ENCODE measurements at places on chromosomes 4 and X.

DNA sequence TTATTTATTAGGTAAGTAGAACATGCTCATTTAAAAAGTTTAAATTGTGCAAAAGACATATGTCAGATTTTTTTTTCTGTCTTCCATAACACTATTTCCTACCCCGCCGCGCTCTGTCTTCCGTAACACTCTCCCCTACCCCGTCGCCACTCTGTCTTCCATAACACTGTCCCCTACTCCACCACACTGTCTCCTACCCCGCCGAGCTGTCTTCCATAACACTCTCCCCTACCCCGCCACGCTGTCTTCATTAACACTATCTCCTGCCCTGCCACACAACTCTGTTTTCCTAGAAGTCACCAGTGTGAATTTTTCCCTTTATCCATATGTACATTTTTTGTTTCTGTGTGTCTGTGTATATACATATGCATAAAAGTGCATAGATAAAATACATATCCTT, 4.4 kb downstream of the MSMO1 start:
- DNase-seq, result no peak

GRCh38 chrX:68997511-68997910, 167.7 kb downstream of the PJA1 start:
- DNase-seq, result no peak

- no peak for DNase-seq
Measured at GRCh38 chrX:39903937-39904336, 193.8 kb downstream of the BCOR start.

- peak; percentile 70 for DNase-seq
Measured at GRCh38 chr4:1579001-1579900, 104.9 kb downstream of the FAM53A start.

DNA sequence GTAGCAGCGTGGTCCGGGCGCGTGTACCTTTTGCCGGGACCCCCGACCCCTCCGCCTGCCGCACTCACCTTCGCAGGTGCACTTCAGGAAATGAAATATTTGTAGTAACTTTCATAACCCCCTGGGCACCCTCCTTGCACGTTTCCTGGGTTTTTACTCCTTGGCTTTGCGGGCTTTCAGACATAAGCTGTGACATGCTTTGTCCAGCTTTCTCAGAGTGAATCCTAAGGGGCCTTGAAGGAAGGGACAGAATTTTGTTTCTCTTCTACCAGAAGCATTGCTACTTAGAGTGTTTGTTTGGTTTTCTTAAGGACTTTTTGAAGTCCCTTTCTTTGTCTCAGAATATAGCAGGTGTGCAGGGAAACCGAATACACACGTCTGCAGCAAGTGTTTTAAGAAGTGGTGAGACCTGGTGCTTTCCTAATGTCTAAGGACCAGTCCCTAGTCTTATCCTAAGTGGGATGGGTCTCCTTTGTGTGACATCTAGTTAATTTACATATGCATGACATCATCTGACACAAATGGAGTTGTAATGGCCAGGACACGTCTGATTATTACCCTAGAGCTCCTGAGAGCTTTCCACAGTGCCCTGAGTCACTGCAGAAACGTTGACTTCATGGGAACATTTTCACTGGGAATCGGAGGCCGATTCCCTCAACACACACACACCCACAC, 1.3 kb downstream of the FAM149A start:
- no peak for DNase-seq

- DNase-seq, result no peak
Measured at GRCh38 chrX:9160698-9161329, 126.9 kb upstream of the FAM9B start.

DNA sequence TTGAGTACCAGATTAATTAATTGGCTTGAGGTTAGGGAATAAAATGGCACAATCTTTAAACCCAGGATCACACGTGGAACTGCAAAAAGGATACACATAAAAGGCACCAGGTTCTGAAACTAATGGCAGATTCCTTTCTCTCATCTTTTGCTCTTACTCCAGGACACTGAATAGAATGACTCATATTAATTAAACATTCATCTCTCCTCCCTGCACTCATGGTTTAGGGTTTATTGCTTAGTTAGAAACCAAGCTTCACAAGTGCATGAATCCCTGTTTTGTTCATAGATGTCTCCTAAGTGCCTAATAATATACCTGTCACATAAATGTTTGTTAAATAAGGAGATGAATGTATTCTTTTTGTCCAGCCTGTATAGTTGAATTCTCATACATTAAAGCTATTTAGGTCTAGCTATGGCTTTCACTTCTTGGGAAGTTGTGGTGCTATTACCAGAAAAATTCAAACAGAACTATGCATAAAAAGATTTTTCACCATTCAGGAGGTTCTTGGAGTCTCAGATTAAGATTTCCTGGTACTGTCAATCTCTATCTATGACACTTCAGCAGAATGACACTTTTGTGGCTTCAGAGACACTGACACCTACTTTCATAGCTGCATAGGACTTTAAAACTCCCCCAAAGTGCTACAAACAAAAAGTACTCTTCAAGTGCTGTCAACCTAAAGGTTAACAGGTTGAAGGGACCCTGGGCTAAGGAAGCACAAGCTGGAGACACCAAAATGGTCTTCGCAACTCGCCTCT, 7.4 kb downstream of the CORIN start:
- DNase-seq, result no peak

GRCh38 chrX:137363559-137363958, 202.4 kb upstream of the ZIC3 start:
- no peak for DNase-seq

GRCh38 chrX:78019586-78020483, 50.4 kb upstream of the PGAM4 start:
- no peak for DNase-seq

GRCh38 chrX:70089604-70090297, 27.5 kb downstream of the OTUD6A start:
- DNase-seq, result no peak

GRCh38 chr4:158410272-158410671, 111.4 kb upstream of the RXFP1 start:
- DNase-seq, result no peak

- DNase-seq, result no peak
Measured at GRCh38 chr4:41432881-41433280, 105.1 kb upstream of the LIMCH1 start.

- peak; percentile 77 for DNase-seq
Measured at GRCh38 chr4:113979148-113979904, at the start of gene ARSJ. Gene ARSJ (minus strand): TSS chr4:113979647. CDS start chr4:113978834, 813 bp downstream.

GRCh38 chr4:145860897-145861296, 77.7 kb downstream of the ZNF827 start:
- DNase-seq, result no peak

DNA sequence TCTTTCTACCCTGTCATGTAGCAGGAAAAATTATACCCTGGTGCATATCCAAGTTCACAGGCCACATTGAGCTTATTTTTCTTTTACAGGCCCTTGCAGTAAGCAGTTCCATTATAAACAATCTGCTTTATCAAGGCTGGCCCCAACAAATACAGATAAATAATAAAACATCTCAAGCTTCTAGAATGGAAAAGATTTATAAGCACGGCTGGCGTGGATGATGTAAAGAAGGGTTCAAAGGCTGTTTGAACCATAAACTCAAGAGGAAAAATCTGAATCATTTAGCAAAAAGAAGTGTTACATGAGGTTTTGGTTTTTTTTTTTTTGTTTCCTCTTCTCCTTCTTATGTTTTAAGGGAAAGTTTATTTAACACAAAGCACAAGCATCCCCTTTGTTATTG, 109.7 kb downstream of the UNC5C start:
- DNase-seq, result no peak

GRCh38 chrX:133045986-133046385, 50.9 kb downstream of the USP26 start:
- DNase-seq, result no peak

- DNase-seq, result peak; percentile 87
Measured at GRCh38 chr4:140238351-140239056, 84.5 kb upstream of the MAML3 start.

DNA sequence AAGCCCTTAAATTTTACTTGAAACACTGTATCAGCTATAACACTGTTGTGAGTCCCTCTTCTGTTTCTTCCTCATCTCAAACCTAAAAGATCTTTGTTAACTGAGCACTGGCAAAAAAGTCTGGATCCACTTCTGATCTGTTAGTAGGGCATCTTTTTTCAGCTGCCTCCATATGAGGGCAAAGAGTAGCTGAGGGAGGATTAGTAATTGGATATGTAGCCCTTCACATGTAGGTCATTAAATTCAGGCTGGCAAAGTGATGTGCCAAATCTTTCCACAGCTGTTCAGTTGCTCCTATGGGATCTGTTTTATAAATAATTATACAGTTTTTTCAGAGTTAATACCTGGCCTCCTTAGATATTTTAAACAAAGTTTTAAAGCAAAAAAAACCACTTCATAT, 1.1 kb upstream of the TRMT10A start:
- peak; percentile 35 for DNase-seq

DNA sequence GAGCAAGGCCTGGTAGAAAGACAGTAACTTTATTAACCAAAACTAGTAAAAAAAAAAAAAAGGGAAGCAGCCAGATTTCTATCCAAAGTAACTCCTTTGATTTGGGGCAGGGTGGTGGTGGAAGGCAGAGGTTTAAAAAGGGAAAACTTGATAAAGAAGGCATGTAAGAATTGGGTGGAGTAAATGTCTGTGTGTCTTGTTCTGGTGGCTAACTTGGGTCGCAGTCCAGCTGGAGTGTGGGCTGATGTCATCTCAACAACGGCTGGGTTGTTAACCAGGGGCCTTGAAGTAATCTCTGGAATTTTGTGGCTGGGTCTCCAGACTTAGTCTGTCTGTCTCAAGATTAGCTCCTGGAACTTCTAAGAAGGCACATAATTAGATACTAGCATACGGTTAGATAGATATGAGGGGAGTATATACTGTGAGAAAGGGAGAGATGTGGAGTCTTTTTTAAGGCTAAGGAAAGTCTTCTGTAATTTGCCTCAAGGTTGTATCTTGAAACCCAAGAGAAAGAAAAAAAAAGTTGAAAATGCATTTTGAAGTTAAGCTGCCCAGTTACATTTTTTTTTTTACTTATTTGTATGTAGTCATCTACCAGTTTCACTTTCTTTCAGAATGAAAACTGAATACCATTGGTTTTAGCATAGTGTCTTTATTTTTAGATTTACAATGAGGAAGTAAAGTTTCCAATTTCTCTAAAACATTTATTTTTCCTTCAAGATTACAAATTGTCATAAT, 48.3 kb downstream of the MTHFD2L start:
- peak; percentile 21 for DNase-seq
